Vagina (tissue), 2 donors: ENCODE measurements at places on chromosomes 6 and 20.
A peak's percentile ranks its signal among the peaks of the same experiment; 100 is the strongest.

- no peaks in the 10 kb centered on the region for H3K36me3 ChIP-seq
- no peak for DNase-seq
- no peak overlapping the region for H3K27ac ChIP-seq
- no peak overlapping the region for H3K4me3 ChIP-seq
Measured at GRCh38 chr6:121884091-121884490, 448.6 kb downstream of the GJA1 start.

GRCh38 chr20:50425076-50425475 is 85.1 kb upstream of the PTPN1 start:
- H3K36me3 ChIP-seq, result no peaks in the 10 kb centered on the region
- H3K4me1 ChIP-seq, result peaks cover 47% of the 10 kb centered on the region
- no peaks in the 10 kb centered on the region for H3K27me3 ChIP-seq
- DNase-seq, result no peak

GRCh38 chr6:127951172-127951917 is 50.5 kb upstream of the THEMIS start:
- no peaks in the 10 kb centered on the region for H3K27me3 ChIP-seq
- no peak for DNase-seq
- no peaks in the 10 kb centered on the region for H3K36me3 ChIP-seq
- no peak overlapping the region for H3K4me3 ChIP-seq
- H3K27ac ChIP-seq, result no peak overlapping the region
- no peaks in the 10 kb centered on the region for H3K4me1 ChIP-seq

GRCh38 chr20:3238616-3239025 is 369 bp downstream of the SLC4A11 start:
- H3K4me1 ChIP-seq, result peaks cover 24% of the 10 kb centered on the region
- no peak overlapping the region for H3K27ac ChIP-seq
- no peaks in the 10 kb centered on the region for H3K36me3 ChIP-seq
- peak overlapping the region; percentile 66 for H3K4me3 ChIP-seq
- H3K27me3 ChIP-seq, result peaks cover 6% of the 10 kb centered on the region

GRCh38 chr6:158321960-158322359 is 9.7 kb downstream of the TULP4 start:
- H3K4me1 ChIP-seq, result peaks cover 32% of the 10 kb centered on the region
- no peak for DNase-seq
- no peak overlapping the region for H3K4me3 ChIP-seq
- no peaks in the 10 kb centered on the region for H3K27me3 ChIP-seq
- H3K27ac ChIP-seq, result no peak overlapping the region

GRCh38 chr20:31705191-31705590 is 17.5 kb downstream of the BCL2L1 start:
- H3K27ac ChIP-seq, result peak overlapping the region; percentile 44
- peaks cover 20% of the 10 kb centered on the region for H3K36me3 ChIP-seq

DNA sequence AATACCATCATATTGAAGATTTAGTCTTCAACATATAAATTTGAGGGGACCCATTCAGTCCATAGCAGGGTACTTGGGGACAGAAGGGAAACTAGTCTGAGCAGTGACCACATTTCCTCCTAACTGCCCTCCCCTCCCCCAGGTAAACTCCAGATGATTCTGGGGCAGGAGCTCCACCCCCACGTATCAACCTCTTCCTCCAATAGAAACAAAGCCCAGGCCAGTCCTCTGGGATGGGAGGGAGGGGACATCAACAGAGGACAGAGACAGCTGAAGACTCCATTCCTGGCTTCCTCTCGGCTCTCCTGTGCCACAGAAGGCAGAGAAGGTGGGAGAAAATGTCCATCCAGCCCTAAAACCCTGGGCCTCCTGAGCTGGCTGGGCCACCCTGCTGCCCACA is 85.0 kb upstream of the TOP1 start:
- no peak for DNase-seq
- no peaks in the 10 kb centered on the region for H3K36me3 ChIP-seq
- H3K27ac ChIP-seq, result no peak overlapping the region
- no peaks in the 10 kb centered on the region for H3K4me1 ChIP-seq

GRCh38 chr20:2313316-2313715 is 17.5 kb downstream of the TGM3 start:
- H3K36me3 ChIP-seq, result no peaks in the 10 kb centered on the region
- H3K27me3 ChIP-seq, result no peaks in the 10 kb centered on the region
- H3K4me1 ChIP-seq, result peaks cover 8% of the 10 kb centered on the region
- H3K27ac ChIP-seq, result no peak overlapping the region

- no peak overlapping the region for H3K27ac ChIP-seq
- no peak overlapping the region for H3K4me3 ChIP-seq
- no peaks in the 10 kb centered on the region for H3K36me3 ChIP-seq
Measured at GRCh38 chr6:52305948-52306767, 21.6 kb upstream of the MCM3 start.

DNA sequence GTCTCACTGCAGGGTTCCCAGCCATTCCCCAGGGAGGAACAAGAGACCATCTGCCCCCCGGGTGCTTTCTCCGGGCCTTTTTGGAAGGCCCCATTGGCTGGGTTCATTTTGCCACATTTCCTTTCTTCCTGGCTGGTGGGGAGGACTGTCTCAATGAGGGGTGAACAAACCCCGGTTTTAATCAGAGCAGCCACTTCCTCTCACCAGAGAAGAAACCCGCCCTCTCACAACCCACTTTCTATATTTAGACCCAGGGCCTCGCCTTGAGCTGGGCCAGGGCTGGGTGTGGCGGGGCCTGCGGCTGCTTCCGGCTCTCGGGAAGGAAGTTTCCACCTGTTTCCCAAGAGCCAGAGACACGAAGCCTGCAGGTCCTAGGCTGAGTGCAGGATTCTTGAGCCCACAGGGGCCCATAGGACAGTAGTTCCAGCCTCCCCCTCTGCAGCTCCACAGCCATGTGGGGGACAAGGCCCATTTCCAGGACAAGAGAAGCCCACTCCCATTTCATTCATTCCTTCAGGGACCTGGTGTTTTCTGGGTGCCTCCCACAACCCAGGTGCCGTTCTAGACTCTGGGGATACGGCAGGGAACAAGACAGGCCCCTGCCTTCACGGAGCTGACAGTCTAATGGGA is 41.8 kb downstream of the RBM38 start:
- H3K27me3 ChIP-seq, result no peaks in the 10 kb centered on the region
- H3K36me3 ChIP-seq, result no peaks in the 10 kb centered on the region
- DNase-seq, result no peak
- no peak overlapping the region for H3K4me3 ChIP-seq

GRCh38 chr6:136772685-136773472 is 19.4 kb downstream of the MAP3K5 start:
- no peaks in the 10 kb centered on the region for H3K27me3 ChIP-seq
- H3K4me3 ChIP-seq, result no peak overlapping the region
- H3K27ac ChIP-seq, result no peak overlapping the region
- DNase-seq, result no peak
- H3K36me3 ChIP-seq, result no peaks in the 10 kb centered on the region

DNA sequence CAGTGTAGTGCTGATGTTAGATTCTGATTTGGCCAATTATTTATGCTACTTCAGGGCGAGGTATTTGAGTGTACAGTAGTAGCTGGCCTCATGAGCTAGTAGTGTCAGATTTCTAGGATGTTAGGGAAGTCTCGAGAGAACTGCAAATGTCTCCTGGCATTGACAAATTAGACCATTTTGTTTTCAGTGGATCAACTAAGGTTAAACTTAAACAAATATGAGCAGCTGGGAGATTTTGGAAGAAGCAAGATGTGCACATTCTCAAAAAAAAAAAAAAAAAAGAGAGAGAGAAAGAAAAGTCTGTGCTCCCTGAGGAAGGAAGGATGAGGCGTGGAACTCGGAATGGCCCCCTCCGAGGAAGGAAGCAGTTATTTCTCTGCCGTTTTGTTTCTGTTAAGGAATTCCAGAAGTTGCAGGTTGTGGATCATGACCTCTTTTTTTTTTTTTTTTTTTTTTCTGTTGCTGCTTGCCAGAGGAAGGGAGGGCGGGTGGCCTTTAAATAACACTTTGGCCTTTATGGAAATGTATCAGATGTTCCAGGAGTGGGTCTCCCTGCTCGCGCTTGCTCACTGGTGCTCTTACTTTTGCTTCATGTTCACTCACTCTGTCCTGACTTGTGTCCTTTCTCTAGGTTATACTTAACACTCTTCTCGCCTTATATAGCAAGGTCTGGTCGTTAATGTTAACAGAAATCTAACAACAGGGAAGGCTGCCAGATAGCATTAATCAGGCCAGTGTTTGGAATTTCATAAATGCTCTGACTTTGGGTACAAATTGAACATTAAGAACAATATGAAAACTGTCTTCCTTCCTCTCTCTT is 124.4 kb downstream of the TCP11 start:
- peaks cover 58% of the 10 kb centered on the region for H3K4me1 ChIP-seq
- H3K36me3 ChIP-seq, result no peaks in the 10 kb centered on the region
- peak overlapping the region; percentile 49 for H3K4me3 ChIP-seq
- DNase-seq, result no peak
- peak overlapping the region; percentile 92 for H3K27ac ChIP-seq
- H3K27me3 ChIP-seq, result no peaks in the 10 kb centered on the region

DNA sequence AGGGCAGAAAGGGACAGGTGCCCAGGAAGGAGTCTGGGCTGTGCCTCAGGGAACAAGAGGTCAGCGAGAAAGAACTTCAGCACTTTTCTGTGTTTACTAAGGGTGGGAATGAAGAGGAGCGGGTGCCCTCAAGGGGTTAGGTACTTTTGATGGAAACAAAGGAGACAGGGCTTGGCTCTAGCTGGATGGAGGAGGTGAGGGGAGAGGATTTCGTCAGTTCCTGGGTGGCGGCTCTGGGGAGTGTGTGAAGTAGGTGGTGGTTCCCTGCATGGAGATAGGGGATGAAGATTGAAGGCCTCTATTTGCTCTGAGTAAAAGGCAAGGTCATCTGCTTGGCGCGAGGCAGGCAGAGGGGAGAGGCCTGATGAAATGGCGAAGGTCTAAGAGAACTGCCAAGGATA is 40.0 kb upstream of the ANKRD60 start:
- no peaks in the 10 kb centered on the region for H3K36me3 ChIP-seq
- no peak for DNase-seq
- H3K4me1 ChIP-seq, result no peaks in the 10 kb centered on the region
- no peak overlapping the region for H3K27ac ChIP-seq

DNA sequence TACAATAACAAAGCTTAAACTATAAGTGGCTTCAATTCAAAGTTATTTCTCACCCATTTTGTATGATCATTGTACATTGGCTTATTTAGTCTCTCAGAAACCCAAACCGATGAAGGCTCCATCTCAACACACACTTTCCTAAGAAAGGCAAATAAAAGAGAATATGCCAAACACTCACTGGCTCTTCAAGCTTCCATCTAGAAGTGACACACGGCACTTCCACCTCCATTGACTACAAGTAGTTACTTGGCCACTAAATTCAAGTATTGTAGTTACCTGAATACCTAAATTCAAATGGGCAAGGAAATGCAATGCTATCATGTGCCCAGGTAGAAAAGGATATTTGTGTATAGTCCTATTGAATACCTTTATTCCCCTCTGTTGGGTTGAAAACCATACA is 170.6 kb downstream of the OGFRL1 start:
- H3K4me3 ChIP-seq, result no peak overlapping the region
- H3K27ac ChIP-seq, result no peak overlapping the region
- H3K36me3 ChIP-seq, result no peaks in the 10 kb centered on the region
- DNase-seq, result no peak
- no peaks in the 10 kb centered on the region for H3K27me3 ChIP-seq
- no peaks in the 10 kb centered on the region for H3K4me1 ChIP-seq

GRCh38 chr20:59055302-59055701 is 12.7 kb upstream of the PRELID3B start:
- no peaks in the 10 kb centered on the region for H3K36me3 ChIP-seq
- no peak overlapping the region for H3K4me3 ChIP-seq
- H3K4me1 ChIP-seq, result no peaks in the 10 kb centered on the region
- DNase-seq, result no peak
- H3K27ac ChIP-seq, result no peak overlapping the region

- no peak overlapping the region for H3K4me3 ChIP-seq
- H3K27ac ChIP-seq, result no peak overlapping the region
- no peak for DNase-seq
- H3K36me3 ChIP-seq, result no peaks in the 10 kb centered on the region
- peaks cover 38% of the 10 kb centered on the region for H3K4me1 ChIP-seq
Measured at GRCh38 chr20:41616228-41616627, 1.9 kb downstream of the CHD6 start.

DNA sequence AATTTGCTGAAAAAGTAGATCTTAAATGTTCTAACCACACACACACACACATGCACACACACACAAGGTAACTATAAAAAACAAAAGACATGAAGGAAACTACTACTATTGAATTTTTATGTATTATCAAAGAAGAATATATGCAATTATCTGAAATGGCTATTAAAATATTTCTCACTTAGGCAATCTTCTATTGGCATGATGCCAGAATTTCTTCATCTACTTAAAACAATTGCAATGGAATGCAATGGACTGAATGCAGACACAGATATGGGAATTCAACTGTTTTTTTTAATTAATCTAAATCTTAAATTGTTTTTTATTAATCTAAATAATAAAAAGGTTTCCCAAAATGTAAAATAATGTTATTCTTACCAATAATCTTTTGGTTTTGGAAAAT is 152.6 kb upstream of the SMLR1 start:
- no peak for DNase-seq
- H3K4me3 ChIP-seq, result no peak overlapping the region
- no peaks in the 10 kb centered on the region for H3K36me3 ChIP-seq
- H3K4me1 ChIP-seq, result peaks cover 20% of the 10 kb centered on the region
- H3K27ac ChIP-seq, result no peak overlapping the region
- no peaks in the 10 kb centered on the region for H3K27me3 ChIP-seq

DNA sequence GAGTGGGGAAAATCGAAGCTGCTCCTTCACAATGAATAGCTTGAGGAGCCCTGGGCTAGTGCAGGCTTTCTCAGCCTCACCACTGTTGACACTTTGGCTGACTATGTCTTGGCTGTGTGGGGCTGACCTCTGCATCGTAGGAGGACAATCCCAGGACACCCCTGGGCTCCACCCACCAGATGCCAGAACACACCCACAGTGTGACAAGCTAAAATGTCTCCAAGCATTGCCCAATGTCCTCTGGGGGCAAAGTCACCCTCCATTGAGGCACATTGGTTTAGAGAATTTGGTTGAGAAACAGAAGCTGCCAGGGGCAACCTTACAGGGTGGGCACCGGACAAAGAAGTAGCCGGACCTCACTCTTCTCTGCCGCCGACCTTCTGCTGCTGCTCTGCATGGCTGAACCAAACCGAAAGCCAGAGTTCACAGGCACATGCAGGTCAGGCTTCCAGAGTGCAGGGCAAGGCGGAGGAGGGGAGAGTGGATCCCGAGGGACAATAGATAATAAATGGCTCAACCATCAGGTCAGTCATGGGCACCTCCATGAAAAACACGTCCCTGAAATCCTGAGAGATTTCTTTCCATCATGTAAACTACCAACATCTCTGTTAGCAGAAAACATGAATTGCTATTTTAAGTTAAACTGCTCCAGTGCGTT is 189.0 kb downstream of the LRFN2 start:
- H3K27me3 ChIP-seq, result no peaks in the 10 kb centered on the region
- H3K4me3 ChIP-seq, result no peak overlapping the region
- H3K4me1 ChIP-seq, result no peaks in the 10 kb centered on the region
- H3K36me3 ChIP-seq, result no peaks in the 10 kb centered on the region

DNA sequence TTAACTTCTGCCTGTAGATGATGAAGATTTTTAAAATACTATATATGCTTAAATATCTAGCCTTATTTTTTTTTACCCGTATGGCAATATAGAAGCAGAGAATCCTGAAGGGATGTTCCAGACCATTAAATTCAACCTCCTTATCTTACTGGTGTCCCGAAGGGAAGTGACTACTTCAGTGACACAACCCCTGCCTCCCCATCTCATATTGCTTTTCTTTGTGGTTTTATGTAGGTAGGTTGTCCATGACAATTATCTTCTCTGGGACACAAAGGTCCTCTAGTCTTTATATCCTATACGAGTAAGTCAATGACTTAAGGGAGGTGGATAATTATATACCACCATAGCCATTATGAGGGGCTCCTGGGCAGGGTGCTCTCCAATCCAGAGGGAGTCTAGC is 57.4 kb upstream of the EMILIN3 start:
- H3K27ac ChIP-seq, result no peak overlapping the region
- H3K36me3 ChIP-seq, result no peaks in the 10 kb centered on the region
- no peak overlapping the region for H3K4me3 ChIP-seq
- DNase-seq, result no peak
- H3K4me1 ChIP-seq, result peaks cover 17% of the 10 kb centered on the region
- no peaks in the 10 kb centered on the region for H3K27me3 ChIP-seq
